Cerebellar nuclear complex (tissue), 1 donor: ENCODE measurements at places on chromosomes 16 and 17.

GRCh38 chr17:22669721-22670120 is 977.4 kb downstream of the KCNJ18 start:
- DNase-seq = no peak

GRCh38 chr17:37470181-37470580 is 19.5 kb upstream of the DUSP14 start:
- DNase-seq = no peak

GRCh38 chr17:7687908-7688807 is at the start of gene WRAP53:
TSS of gene WRAP53 (plus strand) at chr17:7688477. CDS start at chr17:7688649, 172 bp downstream.
- DNase-seq = peak; percentile 85

GRCh38 chr16:47713225-47713595 is 252.1 kb downstream of the PHKB start:
- DNase-seq = no peak

- DNase-seq = no peak
These were observed 105.0 kb downstream of the TANGO6 start for GRCh38 chr16:68948230-68948910.

DNA sequence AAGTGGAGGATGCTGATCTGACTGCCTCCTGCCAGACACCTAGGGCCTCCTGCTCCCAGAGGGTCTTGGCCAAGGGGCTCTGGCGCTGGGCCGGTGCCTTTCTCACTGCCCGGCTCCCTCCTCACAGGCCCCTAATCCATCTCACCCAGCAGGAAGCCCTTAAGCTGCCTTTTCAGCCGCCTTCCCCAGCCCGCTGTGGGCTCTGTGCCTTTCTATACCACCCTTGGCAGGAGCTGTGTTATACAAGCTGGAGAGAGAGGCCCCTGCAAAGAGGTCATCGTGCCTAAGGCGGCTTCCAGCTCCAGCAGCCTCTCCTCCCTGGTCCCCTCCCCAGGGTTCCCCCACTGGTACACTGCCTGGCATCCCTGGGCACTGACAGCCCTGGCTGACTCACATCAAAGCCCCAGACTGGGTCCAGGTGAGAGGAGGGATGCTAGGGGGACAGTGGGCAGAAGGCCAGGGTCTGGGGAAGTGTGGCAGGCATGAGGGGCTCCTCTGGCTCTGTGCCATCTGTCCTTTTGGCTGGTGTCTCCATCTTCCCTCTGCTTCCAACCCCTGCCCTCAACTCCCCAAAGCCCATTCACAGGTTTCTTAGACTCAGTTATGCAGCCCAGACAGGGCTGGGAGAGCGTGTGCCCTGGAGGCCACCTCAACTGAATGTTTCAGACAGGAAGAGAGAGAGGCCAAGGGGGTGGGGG is 15.3 kb upstream of the FZD2 start:
- DNase-seq = no peak

DNA sequence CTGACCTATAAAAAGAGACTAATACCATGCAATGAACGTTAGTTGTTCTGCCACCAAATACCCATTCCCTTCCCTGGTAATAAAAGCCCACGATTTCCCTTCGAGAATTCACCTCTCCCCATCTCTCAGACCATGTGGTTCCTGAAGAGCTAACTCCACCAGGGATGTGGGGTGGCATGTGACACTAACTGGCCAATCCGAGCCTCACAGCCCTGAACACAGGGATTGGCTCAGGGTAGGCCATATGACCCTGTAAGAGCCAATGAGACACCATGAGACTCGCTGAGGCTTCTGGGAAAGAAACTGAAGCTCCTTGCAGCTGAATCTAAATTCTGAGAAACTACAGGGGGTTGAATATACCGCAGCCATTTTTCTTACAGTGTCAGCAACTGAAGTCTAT is 21.1 kb downstream of the HELZ start:
- DNase-seq = no peak

- no peak for DNase-seq
These were observed 178.5 kb upstream of the TBX2 start for GRCh38 chr17:61221181-61221580.

- DNase-seq = no peak
These were observed 9.0 kb downstream of the CCR7 start for GRCh38 chr17:40556198-40556661.

DNA sequence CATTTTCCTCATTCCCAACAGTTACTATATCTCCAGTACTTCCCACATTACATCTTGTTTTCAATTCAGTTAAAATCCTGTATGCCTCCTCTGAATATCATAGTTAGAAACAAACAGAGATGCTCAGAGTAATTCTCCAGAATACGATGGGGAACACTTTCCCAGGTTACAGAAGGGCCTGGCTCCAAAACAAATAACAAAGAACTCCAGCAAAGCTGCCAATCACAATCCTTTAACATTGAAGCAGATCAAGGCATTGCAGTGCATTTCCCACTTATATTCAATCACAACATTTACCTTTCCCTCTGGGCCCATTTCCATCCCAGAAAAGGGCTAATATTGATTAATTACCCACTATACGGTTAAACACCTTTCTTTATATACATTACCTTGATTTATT is 29.4 kb upstream of the PMFBP1 start:
- DNase-seq = no peak

DNA sequence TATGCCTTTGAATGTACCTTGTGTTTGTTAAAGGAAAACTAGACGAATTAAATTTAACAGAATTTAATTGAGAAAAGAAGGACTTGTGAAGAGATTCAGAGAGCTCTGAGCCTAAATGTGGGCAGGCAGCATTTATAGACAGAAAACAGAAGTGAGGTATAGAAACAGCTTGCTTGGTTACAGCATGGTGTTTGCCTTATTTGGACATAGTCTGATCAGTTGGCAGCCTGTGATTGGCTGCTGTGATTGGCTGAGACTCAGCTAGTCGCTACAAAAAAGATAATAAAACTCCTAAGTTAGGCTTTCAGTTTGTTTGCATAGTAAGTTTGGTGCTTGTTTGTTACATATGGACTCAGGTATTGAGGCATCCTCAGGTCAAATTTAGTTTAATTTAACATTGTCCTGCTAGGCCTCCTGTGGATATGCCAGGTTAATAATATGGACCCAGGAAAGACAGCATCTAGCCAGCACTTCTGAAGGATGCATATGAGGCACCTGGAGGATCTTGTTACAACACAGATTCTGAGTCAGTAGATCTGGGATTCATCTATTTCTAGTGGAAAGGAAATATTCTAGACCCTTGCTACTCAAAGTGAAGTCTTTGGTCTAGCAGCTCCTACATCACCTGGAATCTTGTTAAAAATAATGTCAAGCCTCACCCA is 43.4 kb downstream of the SLFN5 start:
- DNase-seq = no peak

GRCh38 chr17:77513045-77513444 is 372.3 kb downstream of the SEC14L1 start:
- no peak for DNase-seq
